ENCODE measurements at places on chromosomes 2 and 18.

DNA sequence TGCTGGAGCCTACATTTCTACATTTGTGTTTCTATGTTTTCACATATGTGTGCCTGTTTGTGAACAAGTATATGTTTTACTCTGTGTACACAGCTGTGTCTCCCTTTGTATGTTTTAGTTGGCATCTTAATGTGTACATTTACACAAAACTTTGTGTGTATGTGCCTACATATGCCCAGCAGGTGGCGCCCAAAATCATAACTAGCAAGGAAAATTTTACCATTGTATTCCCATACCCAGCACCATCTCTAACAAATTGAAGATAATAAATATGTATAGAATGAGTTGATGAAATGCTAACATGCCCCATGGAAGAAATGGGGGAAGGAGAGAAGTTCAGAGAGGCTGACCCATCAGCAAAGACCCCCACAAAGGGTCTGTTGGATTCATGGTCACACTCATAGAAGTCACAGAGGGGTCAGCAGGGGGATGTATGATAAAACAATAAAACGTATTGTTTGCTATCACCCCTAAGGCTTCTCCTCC lies 48.1 kb downstream of the PKDCC start:
- DNase-seq: peak; percentile 36

DNA sequence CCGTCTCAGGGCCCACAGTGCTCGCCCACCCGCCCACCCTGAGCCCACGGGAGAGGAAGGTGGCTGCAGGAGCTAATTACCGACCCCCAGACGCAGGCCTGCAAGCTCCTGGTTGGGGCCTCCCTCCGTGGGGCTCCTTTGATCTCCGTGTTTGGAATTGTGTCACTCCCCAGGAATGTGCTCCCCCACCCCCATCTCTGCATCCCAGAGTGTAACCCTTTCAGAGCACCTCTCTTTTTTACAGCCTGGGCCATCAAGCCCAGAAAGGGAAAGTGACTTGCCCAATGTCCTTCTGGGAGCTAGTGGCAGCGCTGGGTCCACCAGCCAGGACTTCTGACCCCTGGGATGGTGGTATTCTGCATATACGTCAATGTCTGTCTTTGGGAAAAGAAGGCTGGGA lies 335.1 kb downstream of the CYRIA start:
- DNase-seq: no peak

DNA sequence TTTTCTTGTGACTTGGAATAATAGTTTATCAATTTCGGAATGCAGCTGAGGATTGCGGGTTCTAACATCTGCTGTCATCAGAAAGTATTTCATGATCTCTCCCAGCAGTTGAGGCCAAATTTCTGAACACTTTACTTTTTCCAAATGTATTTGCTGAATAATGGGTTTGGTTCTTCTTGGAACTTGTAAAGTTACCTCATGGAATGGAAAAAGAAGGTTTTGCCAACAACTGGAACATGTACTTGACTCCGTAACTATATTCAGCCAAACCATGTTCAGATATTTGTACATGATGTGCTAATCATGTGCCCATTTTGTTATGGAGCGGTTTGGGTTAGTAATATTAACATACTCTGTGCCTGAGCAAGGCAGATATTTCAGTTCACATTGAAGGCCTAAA lies 119.6 kb downstream of the LCLAT1 start:
- DNase-seq: no peak

GRCh38 chr2:212227755-212228154 lies 310.8 kb downstream of the ERBB4 start:
- DNase-seq: peak; percentile 36

GRCh38 chr18:42614619-42615293 lies 500.7 kb downstream of the RIT2 start:
- DNase-seq: peak; percentile 86

GRCh38 chr2:214543386-214543955 lies 132.6 kb downstream of the VWC2L start:
- DNase-seq: no peak

DNA sequence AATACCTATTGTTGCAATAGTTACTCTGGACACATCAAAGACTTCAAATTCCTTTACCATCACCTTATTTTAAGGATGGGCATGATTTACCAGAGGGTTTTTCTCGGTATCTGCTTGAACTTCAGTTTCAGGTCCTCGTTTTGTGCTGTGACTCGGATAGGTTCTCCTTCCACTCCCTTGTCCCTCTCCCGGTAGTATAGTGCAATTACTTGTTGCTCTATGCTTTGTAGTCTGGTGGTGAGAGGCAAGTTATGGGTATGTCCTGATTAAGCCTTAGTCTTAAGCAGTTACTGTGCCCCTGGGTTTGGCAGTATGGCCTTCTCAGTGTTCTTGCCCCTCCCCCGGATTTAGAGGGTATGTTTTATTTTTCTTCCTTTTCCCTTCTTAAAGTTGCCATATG lies 96.6 kb downstream of the RHBDD1 start:
- DNase-seq: no peak

- no peak for DNase-seq
Observed at GRCh38 chr18:31241425-31241824, 76.5 kb upstream of the DSG1 start.

GRCh38 chr2:218274586-218274985 lies 4.3 kb downstream of the PNKD start:
- DNase-seq: no peak

DNA sequence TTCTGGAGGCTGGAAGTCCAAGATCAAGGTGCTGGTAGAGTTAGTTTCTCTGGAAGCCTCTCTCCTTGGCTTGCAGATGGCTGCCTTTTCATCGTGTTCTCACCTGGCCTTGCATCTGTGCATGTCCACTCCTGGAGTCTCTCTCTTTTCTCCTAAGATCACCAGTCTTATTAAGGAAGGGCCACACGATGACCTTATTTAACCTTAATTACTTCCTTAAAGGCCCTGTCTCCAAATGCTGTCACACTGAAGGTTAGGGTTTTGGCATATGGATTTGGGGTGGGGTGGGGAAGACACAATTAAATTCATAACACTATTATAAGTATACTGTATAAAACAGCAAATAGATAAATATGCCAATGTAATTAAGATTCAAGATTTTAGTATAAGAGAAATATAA lies 402.4 kb upstream of the HS6ST1 start:
- no peak for DNase-seq

GRCh38 chr2:3202926-3203325 lies 174.7 kb downstream of the EIPR1 start:
- DNase-seq: no peak

- DNase-seq: no peak
Observed at GRCh38 chr2:30165617-30166016, 18.8 kb downstream of the YPEL5 start.

GRCh38 chr2:1670636-1671035 lies 73.7 kb downstream of the PXDN start:
- no peak for DNase-seq

DNA sequence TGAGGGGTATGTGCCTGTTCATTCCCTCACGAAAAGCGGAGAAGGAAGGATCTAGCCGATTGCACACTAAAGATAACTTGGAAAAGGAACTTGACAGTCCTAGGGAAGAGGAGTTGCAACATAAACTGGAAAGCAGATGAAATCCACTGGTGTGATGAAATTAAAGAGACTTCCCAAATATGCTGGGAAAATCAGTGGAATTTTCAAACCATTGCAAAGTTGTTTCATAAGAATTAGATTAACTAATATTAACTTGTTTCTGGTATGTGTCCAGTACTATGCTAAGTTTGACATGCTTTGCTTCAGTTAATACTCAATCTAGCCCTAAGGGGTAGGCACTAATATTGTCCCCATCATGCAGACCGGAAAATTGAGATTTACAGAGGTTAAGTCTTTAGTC lies 222.7 kb downstream of the IKZF2 start:
- no peak for DNase-seq

GRCh38 chr2:113822087-113822815 lies 65.8 kb upstream of the SLC35F5 start:
- DNase-seq: no peak

DNA sequence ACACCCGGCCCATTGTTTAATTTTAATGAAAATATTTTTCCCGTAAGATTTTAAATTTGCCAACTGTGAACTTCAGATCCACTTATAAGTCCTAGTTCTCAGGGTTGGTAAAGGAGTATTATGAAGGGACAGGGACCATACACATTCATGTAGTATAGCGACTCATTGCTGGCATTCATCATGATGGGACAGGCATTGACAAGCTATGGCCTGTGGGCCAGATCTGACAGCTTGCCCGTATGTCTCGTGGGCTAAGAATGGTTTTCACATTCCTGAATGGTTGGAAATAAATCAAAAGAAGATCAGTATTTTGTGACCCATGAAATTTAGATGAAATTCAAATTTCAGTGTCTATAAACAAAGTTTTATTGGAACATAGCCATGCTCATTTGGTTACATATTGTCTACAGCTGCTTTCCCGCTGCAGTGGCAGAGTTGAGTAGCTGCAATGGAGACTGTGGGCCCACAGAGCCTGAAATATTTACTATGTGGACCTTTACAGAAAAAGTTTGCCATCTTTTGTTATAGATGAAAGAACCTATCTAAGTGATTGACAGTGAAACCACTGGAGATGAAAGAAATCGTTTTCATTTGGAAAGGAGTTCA lies 4.1 kb downstream of the RAPGEF4 start:
- DNase-seq: no peak

- no peak for DNase-seq
Observed at GRCh38 chr2:69168144-69168813, 155.3 kb downstream of the ANTXR1 start.

DNA sequence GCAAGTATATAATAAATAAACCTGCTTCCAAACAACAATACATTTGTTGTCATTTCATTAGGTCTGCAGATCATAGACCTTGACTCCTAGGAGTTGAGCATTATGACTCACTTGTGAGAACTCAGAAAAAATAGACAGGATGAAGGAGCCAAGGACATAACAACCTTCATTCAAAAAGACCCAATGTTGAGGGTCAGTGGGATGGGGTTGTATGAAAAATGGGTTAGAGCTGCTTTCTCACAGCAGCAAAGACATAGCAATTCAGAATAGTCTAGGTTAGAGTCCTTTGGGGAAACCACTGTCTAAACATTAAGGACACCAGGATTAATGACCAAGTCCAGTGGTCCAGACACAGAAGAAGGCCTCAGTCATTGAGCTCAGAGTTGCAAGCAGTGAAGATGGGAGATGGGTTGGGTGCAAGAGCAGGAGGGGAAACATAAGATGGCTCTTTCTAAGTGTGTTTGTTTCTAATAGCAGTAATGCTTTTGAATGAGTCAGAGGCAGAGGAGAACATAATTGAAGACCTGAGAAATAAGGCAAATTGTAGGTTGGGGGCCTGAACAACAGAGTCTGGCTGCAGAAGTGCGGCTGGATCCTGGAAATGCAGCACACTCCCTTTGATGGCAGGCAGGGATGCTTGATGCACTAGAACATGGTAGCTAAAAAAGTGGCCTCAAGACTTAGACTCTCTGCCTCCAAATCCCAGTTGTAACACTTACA lies 3.7 kb upstream of the SERPINB10 start:
- no peak for DNase-seq

DNA sequence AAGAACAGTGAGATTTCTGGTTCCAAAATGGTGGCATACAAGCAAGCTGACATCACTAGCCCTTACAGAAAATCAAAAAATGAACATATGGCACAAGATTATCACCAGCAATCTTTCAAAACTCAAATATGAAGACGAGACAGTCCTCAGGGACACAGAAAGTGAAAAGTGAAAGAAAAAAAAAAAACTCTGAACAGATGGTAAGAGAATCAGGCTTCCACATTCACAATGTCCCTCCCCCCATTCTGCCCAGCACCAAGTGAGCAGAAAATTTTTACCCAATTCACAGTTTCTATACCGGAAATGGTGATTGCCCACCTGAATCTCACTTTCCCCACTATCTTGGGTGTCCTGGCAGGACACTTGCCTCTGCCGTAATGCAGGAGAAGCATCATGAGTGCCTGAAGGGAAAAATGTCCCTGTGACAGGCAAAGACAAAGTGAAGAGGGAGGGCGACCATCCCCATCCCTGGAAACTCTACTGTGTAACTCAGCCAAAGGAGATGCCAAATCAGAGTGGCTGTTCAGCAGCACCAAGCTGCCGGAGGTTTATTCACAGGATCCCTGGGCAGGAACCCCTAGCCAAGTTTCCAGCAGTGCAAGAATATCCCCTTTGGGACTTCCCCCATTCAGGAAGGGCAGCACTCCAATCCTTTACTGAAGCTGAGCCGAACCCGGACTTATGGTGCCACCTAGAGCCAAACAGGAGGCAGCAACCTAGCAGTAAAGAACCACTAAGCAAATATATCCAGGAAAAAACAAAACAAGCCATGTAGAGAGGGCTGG lies 312.2 kb downstream of the LRATD1 start:
- no peak for DNase-seq

- no peak for DNase-seq
Observed at GRCh38 chr2:18455236-18455862, 105.1 kb downstream of the RDH14 start.

DNA sequence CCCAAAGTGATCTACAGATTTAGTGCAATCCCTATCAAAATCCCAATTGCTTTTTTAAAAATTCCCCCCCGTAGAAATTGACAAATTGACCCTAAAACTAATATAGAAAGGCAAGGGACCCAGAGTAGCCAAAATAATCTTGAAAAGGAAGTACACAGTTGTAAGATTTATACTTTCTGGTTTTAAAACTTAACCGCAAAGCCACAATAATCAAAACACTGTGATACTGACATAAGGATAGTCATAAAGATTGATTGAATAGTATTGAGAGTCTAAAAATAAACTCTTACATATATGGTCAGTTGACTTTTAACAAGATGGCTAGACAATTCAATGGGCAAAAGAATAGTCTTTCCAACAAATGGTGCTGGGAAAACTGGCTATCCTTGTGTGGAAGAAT lies 58.7 kb upstream of the GAREM2 start:
- DNase-seq: no peak

GRCh38 chr2:208025814-208026184 lies 472 bp upstream of the PLEKHM3 start:
- DNase-seq: no peak

GRCh38 chr18:57664568-57665165 lies 43.0 kb upstream of the NARS1 start:
- no peak for DNase-seq

DNA sequence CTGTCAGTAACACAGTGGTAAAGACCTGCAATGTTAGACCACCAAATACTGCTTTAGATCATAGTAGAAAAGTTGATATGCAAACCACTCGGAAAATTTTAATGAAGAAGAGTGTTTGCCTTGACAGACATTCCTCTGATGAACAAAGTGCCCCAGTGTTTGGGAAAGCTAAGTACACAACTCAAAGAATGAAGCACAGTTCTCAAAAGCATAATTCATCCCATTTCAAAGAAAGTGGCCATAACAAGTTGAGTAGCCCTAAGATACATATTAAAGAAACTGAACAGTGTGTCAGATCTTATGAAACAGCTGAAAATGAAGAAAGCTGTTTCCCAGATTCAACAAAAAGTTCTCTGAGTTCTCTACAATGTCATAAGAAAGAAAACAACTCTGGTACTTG lies 27.5 kb downstream of the GEN1 start:
- DNase-seq: no peak

DNA sequence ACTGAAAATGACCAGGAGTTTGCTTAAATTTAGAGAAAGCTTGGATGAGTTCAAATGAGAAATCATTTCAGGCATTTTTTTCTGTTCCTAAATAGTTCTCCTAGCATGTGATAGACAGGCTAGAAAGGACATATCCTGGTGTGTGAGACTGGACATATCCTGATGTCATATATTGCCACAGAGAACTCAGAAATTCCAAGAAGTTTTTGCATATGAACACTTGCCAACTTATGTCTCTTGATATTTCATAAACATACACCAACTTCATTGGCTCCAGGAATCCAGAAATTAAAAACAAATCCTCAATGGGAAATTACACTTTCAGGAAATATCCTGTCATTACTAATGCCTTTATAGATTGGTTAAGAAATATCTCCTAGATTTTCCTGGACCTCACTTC lies 2.9 kb upstream of the SERPINB4 start:
- no peak for DNase-seq
